ENCODE measurements at places on chromosomes 7 and 10. TPM values are rescaled to one million over a fixed set of nuclear protein-coding genes. Genes with fewer than 3 reads are reported as not detected.

The ZNF467 gene
- 0.32 TPM for total RNA-seq

The ZNF425 gene
- 1.0 TPM for total RNA-seq

The CCL26 gene
- total RNA-seq: not detected

The ATP6V0A4 gene
- total RNA-seq: not detected

The CDH23 gene
- total RNA-seq: 4.5 TPM

The OGDHL gene
- total RNA-seq: not detected

The GTPBP4 gene
- total RNA-seq: 63.2 TPM

The KCNMA1 gene
- total RNA-seq: not detected

DNA sequence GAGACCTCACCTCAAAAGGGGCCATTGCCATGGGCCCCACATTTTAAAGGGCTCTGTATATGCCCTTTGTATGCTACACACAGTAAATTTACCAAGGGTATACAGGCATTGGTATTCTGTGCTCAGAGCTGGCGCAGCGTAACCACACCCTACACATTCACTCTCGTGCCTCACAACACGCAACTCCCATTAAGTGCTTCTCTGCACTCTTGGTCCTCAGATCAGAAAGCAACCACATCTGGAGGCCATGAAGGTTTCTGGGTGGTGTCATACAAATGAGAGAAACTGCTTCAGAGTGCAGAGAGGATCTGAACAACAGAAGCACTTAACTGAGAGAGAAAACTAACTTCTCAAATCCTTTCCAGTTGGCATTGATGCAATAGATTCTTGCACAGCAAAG, 9.4 kb upstream of the CACUL1 start:
- peaks cover 3% of the 10 kb centered on the region for H3K27me3 ChIP-seq
- no peaks in the 10 kb centered on the region for H3K36me3 ChIP-seq
- H3K27ac ChIP-seq: no peak overlapping the region
- no peak for DNase-seq
- H3K4me1 ChIP-seq: no peaks in the 10 kb centered on the region

GRCh38 chr7:17185690-17186070, 112.8 kb upstream of the AHR start:
- H3K4me3 ChIP-seq: no peak overlapping the region
- H3K36me3 ChIP-seq: peaks cover 7% of the 10 kb centered on the region
- no peaks in the 10 kb centered on the region for H3K27me3 ChIP-seq

- no peaks in the 10 kb centered on the region for H3K27me3 ChIP-seq
- peaks cover 26% of the 10 kb centered on the region for H3K36me3 ChIP-seq
- H3K4me3 ChIP-seq: no peak overlapping the region
- no peaks in the 10 kb centered on the region for H3K4me1 ChIP-seq
Observed at GRCh38 chr10:67959839-67960476, 75.5 kb downstream of the SIRT1 start.

DNA sequence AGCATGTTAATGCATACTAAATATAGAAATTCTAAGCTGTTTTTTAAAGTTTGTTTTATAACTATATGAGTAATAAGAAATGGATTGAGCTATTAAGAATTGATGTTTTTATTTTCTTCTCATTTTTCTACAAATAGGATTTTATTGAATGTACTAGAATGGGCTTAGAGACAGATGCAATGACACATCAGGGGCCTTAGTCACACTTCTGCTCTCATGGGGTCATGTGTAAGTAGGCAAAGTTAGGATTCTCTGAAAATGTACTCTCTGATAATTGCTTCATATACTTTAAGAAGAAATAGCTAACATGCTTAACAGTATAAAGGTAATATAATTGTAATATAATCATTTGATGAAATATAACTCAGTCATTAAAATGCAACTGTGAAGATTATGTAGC, 154.6 kb downstream of the ZNF438 start:
- no peaks in the 10 kb centered on the region for H3K36me3 ChIP-seq
- no peaks in the 10 kb centered on the region for H3K27me3 ChIP-seq
- no peak for DNase-seq
- H3K4me3 ChIP-seq: no peak overlapping the region
- no peaks in the 10 kb centered on the region for H3K4me1 ChIP-seq
- H3K27ac ChIP-seq: no peak overlapping the region

DNA sequence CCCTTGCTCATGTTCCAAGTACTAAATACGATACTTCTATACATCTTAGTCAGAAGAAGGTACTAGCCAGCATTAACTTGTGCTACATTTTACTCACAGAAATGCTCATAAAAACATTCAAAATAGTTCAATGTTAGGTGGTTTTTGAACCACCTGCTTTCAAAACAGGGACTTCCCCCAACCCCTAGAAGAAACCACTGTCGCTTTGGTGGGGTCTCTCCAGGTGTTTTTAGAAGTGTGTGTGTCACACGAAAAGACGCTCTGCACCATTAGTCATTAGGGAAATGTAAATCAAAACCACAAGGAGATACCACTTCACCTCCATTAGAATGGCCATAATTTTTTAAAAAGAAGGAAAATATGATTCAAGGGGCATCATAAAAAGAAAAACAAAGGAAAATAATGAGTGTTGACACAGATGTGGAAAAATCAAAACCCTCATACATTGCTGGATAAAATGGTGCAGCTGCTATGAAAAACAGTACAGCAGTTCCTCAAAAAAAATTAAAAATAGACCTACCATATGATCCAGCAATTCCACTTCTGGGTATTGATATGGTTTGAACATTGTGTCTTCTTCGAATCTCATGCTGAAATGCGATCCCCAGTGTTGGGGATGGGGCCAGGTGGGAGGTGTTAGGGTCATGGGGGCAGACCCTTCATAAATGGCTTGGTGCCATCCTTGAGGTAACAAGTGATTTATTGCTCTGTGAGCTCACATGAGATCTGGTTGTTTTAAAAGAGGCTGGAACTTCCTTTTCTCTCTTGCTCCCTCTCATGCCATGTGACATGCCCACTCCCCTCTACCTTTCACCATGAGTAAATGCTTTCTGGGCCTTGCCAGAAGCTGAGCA, 74.2 kb downstream of the MALSU1 start:
- H3K4me1 ChIP-seq: peaks cover 32% of the 10 kb centered on the region
- peaks cover under 1% of the 10 kb centered on the region for H3K36me3 ChIP-seq
- no peak overlapping the region for H3K4me3 ChIP-seq
- H3K27ac ChIP-seq: no peak overlapping the region

Measured in activated CD4-positive, alpha-beta T cell treated with anti-CD3 and anti-CD28 coated beads, Interleukin-2, amount 10 ng/mL, durations not matched to agents 7 days and 5 days (primary cell).